ENCODE measurements at places on chromosomes 11 and 22.
A peak's percentile ranks its signal among the peaks of the same experiment; 100 is the strongest.

DNA sequence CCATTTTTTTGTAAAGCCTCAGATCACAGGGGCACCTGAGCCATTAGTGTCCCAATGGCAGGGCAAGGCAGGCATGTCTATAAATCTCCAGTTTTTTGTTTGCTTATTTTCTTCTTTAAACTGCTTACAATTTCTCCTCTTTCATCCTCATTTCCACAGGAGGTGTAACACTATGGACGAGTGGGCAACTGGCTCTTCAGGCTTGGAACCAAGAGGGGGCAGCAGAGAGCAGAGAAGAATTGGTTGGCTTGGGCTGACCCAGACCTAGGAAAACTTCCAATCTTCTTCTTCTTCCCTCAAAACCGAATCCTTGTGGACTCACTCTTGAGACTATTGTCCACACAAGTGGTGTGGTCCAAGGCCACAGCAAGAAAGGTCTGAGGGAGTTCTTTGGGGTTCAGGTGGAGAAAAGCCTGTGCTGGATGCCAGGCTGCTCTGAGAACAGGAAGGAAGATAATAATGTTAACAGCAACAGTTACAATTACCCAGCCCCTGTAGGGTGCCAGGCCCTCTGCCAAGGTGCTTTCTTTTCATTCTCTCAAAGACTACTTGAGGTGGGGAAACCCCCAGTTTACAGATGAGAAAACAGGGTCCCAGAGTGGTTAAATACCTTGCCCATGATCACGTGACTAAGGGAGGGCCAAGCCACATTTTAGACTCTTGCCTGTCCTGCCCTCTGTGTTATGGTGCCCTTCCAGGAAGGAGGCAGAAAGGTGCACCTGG is 70.7 kb upstream of the E2F8 start:
- DNase-seq: peak; percentile 45

GRCh38 chr11:4059424-4059823 is 35.2 kb upstream of the RRM1 start:
- DNase-seq: no peak

DNA sequence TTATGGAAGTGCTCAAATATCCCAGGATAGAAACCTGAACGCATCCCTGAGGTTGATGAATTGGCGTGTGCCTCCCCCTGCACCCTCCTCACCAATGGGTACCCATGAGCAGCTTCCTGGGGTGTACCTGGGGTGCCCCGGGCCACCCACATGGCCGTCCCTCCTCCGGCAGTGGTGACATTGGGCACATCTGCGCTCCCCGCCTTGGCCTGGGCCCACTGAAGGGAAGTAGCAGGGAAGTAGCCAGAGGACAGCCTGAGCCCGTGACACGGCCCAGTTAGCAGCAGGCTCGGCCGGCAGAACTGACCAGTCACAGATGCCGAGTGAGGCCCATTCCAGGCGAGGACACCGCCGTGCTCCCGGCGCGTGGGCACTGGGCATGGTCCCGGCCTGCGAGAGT is 16.7 kb downstream of the MRPL23 start:
- no peak for DNase-seq

DNA sequence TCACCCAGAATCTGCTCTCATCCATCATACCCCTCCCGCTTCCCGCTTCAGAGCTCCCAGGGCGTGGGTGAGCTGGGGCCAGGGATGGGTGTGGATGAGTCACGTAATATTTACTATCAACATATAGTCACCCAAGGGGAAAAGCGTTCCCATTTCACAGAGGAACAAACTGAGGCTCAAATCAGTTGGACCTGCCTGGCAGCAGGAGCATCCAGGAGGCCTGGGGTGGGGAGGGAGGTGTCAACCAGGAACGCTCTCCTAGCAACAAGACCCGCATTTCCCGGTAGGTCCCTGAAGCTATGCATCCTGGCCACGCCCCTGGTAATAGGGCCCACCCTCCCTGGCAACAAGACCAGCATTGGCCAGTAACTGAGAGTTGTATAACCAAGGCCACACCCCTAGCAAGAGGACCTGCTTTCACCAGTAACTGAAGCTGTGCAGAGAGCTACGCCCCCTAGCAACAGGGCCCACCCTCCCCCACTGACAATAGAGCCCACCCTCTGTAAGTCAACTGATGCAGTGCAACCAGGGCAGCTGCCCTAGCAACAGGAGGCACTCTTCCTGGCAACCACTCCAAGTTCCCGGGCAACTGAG is 32.7 kb upstream of the TXNRD2 start:
- no peak for DNase-seq

DNA sequence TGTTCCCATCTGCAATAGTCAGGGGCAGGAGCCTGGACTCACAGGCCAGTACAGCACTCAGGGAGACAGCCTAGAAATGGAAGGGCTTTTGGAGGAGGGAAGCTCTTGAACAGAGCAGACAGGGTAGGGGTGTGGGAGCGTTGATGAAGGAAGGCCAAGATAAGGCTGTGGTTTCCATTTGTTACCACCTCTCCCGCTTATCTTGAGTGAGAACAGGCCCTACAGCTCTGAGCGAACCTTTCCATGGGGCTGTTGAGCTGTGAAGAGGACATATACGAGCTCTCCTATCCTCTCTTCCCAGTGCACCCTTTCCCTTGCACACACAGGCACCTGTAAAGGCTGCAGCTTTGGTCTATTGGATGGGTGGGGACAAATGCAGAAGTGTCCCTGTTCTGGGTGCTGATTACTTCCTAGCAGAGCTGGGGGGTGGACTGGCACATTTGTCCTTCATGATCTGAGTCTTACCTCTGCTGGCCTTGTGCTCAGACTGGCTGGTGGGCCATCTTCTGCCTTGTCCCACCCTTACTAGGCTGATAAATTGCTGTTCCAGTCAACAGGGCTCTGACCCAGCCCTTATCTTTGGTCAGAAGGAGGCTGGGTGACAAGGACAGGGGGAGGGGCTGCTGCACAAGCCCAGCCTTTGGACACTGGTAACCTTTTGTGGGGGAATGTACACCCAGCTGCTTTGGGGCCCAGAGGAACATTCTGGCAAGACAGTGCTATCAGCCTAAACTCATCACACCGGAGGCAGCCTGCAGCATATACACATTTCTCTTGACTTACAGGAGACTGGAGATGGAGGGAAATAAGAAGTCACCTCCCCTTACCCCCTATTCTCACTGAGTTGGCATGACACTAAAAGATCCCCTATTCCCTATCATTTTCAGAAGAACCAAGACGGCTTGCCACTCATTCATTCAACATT is 80.1 kb upstream of the NNMT start:
- DNase-seq: no peak

DNA sequence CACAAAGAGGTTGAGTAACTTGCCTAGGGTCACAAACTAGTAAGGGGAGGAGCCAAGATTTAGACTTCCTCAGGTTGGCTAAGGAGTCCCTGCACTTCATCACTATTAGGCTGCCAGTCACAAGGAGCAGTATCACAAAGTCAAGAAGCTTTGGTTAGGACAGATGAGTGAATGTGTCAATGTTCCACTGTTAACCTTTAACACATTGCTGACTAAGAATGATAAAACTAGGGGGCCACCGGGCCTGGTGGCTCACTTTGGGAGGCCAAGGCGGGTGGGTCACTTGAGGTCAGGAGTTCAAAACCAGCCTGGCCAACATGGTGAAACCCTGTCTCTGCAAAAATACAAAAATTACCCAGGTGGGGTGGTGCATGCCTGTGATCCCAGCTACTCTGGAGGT is 32.0 kb downstream of the TMEM123 start:
- no peak for DNase-seq

GRCh38 chr11:117597071-117597470 is 199.9 kb downstream of the DSCAML1 start:
- DNase-seq: peak; percentile 25

GRCh38 chr11:96014217-96014616 is 90.3 kb upstream of the MTMR2 start:
- DNase-seq: peak; percentile 36

DNA sequence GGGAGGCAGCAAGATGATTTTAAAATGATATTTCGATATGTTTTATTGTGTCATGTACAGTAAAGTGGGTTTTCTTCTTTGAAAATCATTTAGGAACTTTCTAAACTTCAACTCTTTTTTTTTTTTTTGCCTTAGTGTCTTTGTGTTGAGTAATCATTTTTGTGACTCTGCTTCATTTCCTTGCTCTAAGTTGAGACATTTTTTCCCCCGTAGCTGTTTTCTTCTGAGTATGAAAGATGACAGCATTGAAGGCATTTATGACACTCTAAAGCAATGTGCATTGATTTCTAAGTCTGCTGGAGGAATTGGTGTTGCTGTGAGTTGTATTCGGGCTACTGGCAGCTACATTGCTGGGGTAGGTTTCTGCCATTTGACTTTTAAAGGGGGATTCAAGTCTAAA is 23.5 kb downstream of the RRM1 start:
- DNase-seq: no peak

DNA sequence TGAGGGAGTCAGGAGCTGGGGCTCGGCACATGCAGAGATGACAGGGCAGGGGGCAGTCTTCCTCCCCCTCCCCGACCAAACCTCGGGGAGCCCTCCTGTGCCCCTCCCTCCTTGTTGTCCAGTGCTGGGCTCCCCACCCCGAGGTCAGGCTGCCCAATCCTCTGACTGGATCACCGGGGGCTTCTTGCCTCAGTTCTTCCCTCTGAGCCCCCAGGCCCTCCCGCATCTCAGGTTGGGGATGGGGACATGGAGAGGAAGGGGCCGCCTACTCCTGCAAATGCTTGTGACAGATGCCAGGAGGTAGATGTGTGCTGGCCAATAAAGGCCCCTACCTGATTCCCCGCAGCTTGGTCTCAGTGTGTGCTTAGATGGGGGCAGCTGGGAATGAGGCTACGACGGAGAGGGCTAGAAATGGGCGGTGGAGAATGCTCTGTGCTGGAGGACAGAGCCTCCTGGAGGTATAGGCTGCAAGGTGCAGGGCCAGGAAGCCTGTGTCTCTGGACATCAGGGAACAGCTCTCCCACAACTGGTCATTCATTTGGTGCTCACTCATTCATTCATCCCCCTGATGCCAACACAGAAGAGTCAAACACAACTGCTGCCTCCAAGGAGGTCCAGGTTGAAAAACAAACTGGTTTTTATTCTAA is 8.4 kb downstream of the RHBDD3 start:
- no peak for DNase-seq

- DNase-seq: no peak
Measured at GRCh38 chr11:14446701-14447169, 52.9 kb downstream of the COPB1 start.

DNA sequence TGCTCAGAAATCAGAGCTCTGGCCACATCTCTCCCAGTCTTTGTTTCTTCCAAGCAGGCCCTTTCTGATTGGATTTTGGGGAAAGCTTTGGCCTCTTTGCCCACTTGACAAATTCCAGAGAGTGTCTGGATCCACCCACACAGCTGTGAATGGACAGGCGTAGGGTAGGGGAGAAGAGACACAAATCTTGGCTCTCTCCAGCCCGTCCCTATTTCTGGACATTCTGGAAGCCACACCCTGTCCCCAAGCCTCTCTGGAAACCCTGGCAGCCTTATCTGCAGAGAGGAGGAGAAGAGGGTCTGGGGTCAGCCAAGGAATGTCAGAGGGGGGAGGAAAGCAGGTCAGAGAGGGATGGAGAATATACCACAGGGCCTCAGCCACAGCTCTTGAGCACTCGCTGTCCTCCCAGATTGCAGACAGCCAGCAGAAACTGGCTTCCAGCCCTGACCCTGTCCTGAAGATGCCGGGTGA is 59.5 kb upstream of the WNT11 start:
- DNase-seq: no peak

DNA sequence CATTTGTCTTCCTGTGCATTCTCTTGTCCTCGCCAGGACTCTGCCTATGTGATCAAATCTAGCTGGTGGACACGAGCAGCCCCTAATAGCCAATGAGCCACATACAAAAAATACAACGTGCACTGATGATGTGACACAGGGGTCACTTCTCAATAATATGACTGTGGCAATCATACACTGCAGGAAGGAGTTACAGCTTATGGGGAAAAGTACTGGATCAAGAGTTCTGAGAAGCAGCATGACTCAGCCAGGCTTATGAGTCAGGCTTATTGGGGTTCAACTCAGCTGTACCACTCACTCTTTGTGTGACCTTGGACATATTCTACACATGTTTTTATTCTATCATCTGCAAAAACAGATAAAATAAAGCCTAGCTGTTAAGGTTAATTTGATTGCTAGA is 889.4 kb upstream of the TENM4 start:
- DNase-seq: no peak

- no peak for DNase-seq
Measured at GRCh38 chr22:19208287-19208847, 29.8 kb upstream of the SLC25A1 start.

DNA sequence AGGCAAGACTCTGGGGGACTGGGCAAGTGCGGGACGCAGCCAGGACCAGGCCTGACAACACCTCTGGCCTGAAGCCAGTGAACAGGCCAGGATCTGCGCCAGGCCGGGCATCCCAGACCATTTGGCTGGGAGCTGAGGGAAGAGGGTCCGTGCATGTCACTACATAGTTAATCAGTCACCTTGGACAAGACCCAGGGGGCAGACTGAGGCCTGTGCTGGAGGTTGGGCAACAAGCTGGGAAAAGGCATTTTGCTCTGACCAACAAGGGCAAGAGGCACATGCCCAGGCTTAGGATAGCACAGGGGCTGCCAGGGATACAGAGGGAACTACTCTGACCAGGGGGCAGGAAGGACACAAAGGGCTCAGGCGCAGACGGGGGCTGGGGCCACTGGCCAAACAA is 7.0 kb upstream of the CHADL start:
- DNase-seq: no peak

DNA sequence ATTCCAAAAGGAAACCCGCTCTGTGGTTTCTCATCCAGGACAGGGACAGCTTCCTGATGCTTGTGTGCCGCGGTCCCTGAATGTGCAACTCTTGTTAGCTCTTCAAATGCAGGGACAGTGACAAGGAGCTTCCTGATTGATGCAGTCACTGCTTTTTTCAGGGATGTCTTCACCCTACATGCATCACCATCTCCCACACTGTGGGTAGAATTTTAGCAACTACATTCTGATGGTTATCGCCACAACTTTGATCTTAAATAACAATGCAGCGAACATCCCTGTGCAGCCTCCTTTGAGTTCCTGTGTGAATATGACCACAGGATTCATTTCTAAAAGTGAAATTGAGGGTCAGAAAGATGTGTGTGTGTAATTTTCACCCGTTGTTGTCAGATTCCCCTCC is 115.0 kb downstream of the GGTLC2 start:
- no peak for DNase-seq

- DNase-seq: no peak
Measured at GRCh38 chr22:30691204-30691603, 3.5 kb upstream of the OSBP2 start.

DNA sequence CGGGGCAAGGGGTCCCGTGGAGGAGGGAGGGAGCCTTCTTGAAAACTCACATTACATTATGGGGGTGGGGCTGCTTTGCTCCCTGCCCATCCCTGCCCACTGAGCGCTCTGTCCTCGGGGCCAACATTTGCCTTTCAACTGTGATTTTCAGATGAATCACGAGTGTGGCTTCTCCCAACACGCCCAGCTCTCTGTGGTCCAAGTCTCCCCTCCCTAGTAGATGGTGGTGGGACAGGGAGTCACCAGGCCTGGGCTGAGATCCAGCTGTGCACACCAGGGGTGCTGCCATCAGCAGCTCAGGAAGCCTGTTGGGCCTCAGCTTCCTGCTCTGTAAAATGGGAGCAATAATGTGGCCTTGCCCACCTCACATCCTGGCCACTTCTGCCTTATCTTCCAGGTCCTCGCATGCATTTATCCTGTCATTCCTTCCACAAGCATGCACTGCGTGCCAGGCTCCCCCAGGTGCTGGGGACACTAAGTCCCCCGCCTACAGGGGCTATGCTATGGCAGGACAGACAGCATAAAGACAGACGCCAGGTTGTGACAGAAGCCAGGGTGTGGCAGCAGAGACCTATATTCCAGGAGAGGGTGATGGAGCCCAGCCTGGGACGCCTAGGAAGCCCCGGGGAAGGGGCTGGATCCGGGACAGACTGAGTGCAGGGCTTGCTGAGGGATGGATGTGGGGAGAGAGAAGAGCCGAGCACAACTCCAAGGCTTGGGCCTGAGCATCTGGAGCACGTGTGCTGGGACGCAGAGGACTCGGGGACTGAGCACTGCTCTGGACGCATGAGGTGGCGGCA is 30.5 kb downstream of the NFAM1 start:
- DNase-seq: no peak

All from stimulated activated naive CD8-positive, alpha-beta T cell treated with anti-CD3 and anti-CD28 coated beads, Interleukin-15, amount 100 ng/mL, for 72 hours (primary cell).